Stimulated activated CD8-positive, alpha-beta memory T cell treated with anti-CD3 and anti-CD28 coated beads, Interleukin-12 subunit alpha, Interleukin-12 subunit beta, amount 100 ng/mL, for 4 hours (primary cell): ENCODE measurements at places on chromosomes 3 and 15.

- no peak for DNase-seq
Measured at GRCh38 chr3:146550743-146551510, 6.5 kb upstream of the PLSCR1 start.

DNA sequence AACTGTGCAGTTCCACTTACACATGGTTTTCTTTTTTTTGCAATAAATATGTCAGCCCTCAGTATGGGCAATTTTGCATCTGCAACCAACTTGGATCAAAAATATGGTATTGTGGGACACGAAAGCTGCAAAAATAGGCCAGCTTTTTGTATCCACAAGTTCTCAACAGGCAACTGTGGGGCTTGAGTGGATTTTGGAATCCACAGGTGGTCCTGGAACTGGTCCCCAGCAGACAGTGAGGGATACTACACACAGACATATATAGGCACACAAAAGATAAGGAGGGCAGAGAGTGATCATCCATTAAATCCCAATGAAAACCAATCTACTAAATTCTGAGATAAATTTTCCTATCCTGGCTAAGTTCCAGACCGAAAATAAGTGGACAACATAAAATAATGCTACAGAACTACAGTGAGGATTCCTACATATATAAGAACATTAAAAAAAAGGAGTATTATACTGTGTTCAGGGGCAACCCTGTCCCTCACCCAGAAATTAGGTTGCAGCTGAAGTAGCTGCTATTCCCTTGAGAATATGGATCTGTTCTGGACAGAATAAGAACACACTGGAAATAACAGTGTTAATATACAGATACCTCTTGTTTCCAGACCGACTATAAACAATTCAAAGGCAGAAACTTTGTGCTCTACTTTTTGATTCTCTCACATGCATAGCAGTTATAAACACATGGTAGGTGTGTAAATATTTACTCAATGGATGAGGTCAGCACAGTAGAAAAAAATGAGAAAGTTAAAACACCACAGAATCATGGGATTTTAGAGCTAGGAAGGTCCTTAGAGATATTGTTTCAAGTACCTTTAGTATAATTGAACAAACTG, 25.4 kb downstream of the DENND4A start:
- no peak for DNase-seq

GRCh38 chr15:41115161-41115651, 874 bp downstream of the INO80 start:
- no peak for DNase-seq

DNA sequence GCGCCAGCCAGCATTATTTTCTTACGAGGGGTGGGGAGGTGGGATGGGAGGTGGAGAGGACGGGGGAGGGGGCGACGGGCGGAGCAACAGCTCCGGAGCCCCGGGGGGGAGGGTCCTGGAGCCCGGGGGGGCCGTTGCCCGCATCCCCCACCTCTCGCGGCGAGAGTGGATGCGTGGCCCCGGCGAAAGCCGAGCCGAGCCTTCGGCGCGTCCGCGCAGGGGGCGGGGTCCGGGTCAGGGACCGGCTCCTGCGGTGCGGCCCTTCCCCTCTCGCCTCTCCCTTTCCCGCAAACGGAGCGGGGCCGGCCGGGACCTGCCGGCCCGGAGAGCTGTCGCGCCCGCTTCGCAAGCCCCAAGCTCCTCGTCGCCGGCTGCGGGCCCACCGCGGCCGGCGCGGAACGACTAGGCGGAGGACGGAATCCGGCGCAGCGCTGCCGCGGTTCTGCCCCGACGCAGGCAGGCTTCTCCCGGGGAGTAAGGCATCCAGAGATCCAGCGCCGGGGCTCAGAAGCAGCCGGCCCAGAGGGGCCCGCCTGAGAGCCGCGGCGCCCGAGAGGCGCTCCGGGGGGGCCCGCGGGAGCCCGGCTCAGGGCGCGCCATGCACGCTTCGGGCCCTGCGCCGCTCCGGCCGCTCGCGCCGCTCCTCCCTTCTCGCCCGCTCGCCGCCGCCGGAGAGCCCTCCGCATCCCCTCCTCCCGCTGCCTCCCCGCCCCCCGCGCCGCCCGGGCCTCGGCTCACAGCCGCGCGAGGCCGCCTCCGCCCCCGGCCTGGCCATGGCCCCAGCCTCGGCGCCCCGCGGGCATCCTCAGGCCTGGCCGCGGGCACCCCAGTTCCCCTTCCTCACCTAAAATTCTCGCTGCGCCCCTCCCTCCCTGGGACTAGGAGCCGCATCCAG, 459 bp upstream of the ADCY5 start:
- no peak for DNase-seq

DNA sequence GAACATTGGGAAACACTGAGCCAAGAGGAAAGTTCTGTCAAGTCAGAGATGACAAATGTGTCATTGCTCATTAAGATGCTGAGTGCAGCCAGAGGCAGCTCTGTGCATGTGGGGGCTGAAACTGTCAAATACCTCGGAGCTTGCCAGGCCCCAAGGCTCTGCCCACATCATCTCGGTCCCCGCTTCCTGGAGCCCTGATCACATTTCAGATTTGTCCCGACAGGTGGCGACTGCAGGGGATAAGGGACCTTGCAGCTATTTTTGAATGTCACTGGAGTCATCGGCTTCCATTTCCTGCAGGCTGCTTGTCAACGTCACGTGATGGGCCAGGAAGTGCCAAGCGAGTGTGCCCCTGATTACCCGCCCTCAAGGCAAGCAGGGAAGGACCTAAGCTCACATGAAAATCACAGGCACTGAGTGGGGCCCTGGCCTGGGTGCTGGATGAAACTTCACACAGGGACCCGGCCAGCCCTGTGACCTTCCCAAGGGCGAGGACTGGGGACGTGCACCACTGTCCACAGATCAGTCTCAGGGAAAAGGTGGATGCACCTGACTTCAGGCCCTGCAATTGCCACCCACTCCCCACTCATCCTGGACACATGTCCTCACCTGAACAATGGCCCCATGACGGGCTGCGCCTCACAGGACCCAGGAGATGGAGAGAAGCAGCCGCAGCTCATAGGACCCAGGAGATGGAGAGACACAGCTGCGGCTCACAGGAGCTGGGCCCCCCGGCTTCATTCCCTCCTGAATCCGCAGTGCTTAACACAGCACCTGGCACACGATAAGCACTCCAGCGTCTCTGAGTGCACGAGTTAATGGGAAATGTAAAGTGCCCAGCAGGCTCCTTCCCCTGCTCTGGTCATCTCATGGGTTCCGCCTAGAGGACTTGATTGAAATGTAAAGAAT, 73.4 kb downstream of the NUP210 start:
- peak; percentile 46 for DNase-seq

DNA sequence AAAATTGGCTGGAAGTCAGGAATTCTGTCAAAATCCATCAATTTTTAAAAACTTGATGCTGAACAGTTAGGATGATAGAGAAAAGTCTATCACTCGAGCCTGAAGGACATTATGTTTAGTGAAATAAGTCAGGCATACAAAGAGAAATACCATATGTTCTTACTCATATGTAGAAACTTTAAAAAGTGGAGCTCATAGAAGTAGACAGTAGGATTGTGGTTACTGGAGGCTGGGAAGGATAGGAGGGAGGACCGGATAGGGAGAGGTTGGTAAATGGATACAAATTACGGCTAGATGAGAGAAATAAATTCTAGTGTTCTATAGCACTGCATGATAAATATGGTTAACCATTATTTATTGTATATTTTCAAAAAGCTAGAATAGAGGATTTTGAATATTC, 389.5 kb upstream of the RASGRP1 start:
- DNase-seq = no peak

- DNase-seq = no peak
Measured at GRCh38 chr15:74549816-74550215, 8.8 kb downstream of the ARID3B start.

DNA sequence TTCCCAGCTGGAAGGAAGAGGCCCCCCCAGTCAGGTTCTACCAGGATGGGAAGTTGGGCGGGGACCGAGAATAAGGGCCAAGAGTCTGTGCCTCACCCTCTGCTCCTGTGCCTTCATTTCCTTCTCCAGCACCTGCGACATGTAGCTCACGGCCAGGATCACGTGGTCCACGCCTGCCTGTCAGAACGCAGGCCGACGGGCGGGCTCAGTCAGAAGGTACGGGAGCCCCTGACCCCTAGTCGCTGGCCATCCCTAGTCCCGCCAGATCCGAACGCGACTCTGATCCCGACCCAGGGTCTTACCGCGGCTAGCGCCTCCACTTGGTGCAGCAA, 489 bp downstream of the GMPPB start:
- no peak for DNase-seq

DNA sequence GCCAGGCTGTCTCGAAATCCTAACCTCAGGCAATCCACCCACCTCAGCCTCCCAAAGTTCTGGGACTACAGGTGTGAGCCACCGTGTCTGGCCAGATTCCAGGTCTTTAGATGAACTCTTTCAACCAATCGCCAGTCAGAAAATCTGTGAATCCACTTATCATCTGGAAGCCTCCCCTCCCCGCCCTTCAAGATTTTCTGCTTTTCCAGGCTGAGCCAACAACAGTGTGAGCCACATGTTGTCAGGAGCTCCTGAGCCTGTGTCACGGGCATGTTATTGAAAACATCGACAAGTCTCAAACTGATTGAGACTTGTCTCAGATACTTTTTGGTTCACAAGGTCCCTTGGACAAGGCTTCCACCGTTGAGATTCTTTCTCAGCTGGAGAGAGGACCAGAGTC, 52.0 kb upstream of the TRPM1 start:
- DNase-seq = no peak

GRCh38 chr15:84905016-84905916, 20.8 kb downstream of the SLC28A1 start:
- no peak for DNase-seq

DNA sequence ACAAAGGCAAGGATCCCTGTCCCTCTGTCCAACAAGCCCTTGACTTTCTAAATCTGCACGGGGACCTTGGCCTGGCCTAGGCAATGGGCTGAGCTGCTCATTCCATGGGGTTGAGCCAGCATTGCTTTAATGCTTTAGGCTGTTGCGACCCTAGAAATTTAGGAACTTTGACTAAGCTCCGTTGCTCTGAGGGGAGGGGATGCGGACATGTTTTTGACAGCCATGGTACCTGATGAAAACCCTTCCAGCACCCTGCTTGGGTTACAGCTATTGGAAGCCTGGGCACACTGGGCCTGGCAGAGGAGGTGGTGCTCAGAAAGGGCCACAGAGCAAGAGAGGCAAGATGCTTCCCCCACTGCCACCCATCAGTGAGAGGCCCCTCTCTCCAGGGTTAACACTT, 37.1 kb downstream of the SYNM start:
- DNase-seq = no peak

DNA sequence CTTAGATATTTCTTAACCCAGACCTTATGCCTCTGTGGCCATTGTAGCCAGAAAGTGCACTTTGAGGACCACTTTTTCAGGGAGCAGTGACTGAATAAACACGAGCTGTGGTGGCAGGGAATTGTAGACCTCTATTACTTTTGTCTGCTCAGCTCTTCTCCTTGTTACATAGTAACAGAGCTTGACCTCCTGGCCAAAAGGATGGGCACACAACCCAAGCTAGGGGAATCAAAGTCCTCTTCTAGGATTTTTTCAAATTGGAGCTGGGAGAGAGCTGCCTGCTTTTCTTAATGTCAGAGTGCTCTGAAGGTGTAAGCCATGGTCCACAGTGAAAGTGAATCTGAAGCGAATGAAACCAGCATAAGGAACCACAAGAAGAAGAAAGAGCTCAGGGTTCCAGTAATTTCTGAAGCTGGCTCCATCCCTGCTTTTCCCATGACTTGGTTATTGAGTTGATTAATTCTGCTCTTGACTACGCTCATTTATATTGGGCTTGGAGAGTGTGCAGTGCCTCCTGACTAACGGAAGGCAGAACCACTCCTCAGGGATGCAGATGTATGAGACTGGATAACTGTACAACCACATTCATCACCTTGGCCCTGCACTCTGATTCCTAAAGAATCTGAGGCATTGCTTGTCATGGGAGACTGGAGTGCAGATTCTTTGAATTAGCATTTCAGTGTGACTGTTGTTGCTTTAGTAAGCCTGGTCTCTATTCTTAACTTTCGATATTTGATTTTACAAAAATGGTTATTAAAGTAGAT, 60.9 kb downstream of the TLNRD1 start:
- DNase-seq = no peak

DNA sequence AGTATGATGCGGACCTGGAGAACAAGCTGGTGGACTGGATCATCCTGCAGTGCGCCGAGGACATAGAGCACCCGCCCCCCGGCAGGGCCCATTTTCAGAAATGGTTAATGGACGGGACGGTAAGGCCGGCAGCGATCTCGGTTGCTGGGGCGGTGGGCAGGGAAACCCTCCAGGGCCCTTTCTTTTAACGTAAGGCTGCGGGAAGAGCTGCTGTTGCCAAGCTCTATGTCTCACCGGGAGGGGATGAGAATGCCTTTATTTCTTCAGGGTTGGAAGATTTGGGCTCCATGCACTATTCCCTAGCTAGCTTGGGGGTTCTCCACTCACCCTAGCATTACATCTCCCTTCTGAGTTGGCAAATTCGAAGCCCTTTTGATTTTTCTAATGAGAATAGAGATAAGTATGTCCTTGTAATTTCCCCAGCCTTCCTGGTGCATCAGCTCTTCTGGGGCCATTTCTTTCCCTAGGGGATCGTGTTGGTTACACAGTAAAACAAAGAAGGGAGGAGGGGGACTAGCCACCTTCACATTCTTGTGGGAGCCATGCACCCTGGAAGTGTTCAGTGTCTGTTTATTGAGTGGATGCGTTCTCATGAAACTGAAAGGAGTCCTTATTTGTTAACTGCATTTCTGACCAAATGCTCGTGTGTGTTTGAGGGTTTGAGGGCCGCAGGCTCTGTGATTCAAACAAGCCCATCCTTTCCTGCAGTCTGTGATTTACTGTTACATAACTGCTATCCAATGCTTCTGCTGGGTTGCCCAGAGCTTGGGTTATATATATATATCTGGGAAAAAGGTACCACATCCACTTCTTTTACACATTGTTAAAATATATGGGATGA, 982 bp downstream of the TAGLN3 start:
- DNase-seq = no peak

GRCh38 chr3:192022412-192022811, 561.4 kb downstream of the PYDC2 start:
- DNase-seq = no peak

DNA sequence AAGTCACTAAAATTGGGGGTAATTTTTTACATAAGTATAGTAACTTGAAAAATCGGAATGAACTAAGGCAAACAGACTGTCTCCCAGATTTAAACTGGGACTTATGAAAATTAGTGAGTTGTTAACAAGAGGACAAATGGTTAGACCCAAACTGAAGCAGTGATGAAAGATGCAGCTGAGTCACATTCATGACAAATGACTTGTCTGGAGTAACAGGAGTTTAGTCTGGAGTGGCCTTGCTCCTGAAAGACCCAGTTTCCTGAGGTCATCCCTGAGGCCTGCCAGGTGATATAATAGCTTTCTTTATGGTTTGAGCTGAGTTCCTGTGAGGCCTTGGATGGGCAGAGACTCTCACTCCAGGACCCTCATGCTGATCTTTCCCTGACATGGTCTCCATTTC, 9.6 kb upstream of the CTDSPL start:
- no peak for DNase-seq

DNA sequence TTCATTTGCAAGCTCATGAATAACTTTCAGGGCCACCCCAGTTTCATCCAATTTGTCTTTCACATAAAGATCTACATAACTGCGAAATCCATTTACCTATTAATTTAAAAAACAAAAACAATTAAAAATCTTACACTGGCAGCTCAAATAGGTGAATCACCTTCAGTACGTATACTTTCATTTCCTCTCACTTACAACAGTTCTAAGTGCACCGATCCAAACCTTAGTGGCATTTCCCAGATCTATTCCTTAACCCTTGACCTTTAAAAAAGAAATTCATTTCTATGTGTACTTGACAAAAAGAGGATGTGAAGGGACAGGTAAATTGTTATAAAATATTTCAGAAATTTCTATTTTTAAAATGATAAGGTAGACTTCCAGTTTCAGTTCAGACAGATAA, 30.8 kb downstream of the TOP2B start:
- DNase-seq = no peak
